Left renal pelvis (tissue), 4 donors: ENCODE measurements at places on chromosomes 6 and 20. TPM values are rescaled to one million over a fixed set of nuclear protein-coding genes. Genes with fewer than 3 reads are reported as not detected.

DNA sequence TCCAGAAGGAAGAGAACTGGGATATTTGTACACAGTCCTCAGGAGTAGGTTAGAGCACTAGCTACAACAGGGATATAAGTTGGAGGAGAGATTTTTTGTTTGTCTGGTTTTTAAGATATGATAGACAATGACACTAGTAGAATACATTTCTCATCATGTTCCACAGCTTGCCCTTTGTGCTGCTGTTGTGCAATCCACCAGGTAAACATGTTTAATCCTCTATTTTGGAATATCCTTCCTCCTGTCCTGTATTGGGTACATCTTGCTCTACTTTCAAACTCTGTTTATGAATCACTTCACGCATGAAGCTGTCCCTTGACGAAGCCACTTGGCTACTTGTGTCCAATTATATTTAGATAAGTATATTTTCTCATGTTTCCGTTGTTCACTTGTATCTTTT lies 153.6 kb upstream of the TENT5A start:
- DNase-seq, result no peak

DNA sequence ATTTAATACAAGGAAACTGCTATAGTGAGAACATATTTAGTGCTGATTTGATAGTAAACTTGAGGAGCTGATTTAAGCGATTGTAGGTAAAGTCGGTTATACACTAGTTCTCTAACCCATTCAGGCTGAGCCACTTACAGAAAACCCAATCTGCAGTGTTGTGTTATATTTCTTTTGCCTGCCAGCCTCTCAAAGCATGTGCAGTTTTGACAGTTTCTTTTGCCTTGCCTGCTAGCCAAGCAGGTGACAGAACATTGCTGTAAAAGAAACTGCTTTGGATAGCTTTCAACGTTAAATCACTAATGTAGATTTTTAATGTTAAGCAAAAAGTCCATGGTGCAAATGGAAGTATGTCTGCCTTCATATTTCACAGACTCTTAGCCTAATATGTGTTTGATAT lies 982.9 kb downstream of the EYS start:
- DNase-seq, result no peak

GRCh38 chr20:7144464-7144863 lies 377.0 kb downstream of the BMP2 start:
- DNase-seq, result no peak

- no peak for DNase-seq
Observed at GRCh38 chr20:22821081-22821727, 213.9 kb upstream of the SSTR4 start.

GRCh38 chr6:136598048-136598447 lies 47.8 kb upstream of the MAP7 start:
- no peak for DNase-seq

Gene PSORS1C2
- 0.17 TPM for polyA plus RNA-seq

GRCh38 chr20:24002896-24003295 lies 14.3 kb upstream of the GGTLC1 start:
- DNase-seq, result no peak

Gene SRF
- polyA plus RNA-seq, result 38.2 TPM

GRCh38 chr6:20509212-20509611 lies 25.0 kb upstream of the CDKAL1 start:
- no peak for DNase-seq

DNA sequence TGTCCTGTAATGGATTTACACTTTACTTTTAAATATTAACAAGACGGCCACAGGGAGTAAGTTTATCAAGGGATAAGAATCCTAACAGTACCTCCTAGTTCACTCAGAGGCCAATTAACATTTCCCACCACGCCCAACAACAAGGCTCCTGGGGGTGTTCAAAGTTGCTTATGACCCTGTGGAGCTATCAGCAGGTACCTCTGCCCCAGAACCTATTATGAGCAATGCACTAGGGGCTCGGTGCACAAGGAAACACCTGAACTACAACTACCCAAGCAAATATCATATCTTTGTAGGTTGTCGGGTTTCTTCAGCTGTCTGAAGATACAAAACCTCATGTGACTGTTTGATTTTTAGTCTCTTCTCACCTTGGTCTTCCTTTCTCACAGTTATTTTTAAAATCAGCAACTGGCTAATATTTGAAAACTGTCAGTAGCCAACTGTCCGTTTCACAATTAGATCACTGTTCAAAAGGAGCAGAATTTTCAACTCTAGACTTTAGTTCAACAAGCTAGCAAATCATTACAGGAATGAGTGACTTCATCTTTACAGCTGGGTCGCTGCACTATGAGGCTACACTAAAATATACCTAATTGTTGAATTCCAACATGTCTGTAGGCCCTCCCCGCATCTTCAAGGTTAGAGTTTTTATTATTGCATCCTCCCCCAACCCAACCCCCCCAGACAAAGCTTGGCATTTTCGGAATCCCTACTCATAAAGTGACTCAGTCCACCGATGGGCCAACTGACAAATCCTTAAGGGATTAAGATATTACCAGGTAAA lies 38.1 kb downstream of the B4GALT5 start:
- no peak for DNase-seq

GRCh38 chr20:44719841-44720240 lies 4.7 kb downstream of the CCN5 start:
- no peak for DNase-seq

DNA sequence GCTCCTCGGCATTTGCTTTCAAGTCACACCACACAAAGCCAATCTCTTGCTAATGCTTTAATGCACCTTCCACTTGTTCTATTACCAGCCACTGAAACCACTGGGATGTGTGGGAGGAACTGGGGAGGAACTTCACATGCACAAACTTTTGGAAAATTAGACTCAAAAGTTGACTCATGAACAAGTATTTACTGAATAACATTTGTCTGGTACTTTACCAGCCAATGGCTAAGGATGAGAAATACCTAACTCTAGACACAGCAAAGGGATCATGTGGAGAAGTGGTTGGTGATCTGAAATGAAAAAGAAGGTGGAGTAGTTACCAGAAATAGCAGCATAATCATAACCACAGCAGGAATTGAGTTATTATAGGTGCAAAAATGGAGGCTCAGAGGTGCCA lies 554.0 kb upstream of the NOX3 start:
- no peak for DNase-seq

DNA sequence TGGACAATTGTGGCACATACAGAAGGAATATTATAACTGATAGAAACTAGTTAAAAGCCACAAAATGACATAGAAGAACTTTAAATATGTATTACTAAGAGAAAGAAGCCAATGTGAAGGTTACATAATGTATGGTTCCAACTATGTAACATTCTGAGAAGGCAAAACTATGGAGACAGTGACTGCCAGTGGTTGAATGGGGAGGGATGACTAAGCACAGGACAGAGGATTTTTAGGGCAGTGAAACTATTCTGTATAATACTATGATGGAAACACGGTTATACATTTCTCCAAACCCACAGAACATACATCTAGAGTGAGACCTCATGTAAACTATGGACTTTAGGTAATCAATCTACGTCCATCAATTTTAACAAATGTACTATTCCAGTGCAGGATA lies 22.4 kb downstream of the SYNCRIP start:
- DNase-seq, result no peak

Gene PKIB
- 0.81 TPM for polyA plus RNA-seq

- DNase-seq, result no peak
Observed at GRCh38 chr6:37340639-37340943, 13.2 kb upstream of the RNF8 start.

GRCh38 chr20:37871751-37872150 lies 31.2 kb upstream of the VSTM2L start:
- DNase-seq, result no peak

DNA sequence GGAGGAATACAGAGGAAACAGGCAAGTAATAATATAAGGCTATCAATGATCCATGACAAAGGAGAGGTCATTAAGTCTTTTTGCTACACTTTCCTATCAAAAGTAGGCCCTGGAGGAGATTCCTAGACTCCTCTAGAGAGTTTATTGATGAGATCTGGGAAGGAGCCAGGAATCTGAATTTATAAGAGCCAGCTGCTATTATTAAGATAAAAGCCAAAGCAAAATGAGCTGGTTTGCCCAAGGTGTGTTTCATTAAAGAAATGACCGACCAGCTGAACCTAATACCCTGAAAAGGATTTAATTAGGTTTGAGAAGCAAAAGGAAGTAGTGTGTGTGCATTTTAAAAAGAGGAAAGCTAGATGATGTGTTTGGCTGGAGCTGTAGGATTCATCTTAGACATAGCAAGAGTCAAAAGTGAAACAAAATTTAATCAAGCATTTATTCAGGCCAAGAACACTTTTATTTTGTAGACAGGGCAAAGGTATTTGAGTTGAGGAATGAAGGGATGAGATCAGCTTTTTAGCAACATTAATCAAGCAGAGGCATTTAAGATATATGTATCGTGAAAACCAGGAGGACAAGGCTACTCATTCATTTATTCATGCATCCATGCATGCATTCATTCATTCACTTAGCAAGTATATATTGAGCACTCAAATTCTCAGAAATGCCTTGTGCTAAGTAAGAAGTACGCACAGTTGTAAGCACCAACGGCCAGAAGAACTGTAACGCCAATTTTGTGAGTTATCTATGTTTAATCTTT lies 43.5 kb upstream of the SCAF8 start:
- DNase-seq, result no peak

- DNase-seq, result no peak
Observed at GRCh38 chr6:118187568-118188164, 280.6 kb downstream of the SLC35F1 start.
